ENCODE measurements at places on chromosomes 6 and 20.

- no peak for DNase-seq
These were observed 200.1 kb downstream of the PREX1 start for GRCh38 chr20:48627737-48628128.

DNA sequence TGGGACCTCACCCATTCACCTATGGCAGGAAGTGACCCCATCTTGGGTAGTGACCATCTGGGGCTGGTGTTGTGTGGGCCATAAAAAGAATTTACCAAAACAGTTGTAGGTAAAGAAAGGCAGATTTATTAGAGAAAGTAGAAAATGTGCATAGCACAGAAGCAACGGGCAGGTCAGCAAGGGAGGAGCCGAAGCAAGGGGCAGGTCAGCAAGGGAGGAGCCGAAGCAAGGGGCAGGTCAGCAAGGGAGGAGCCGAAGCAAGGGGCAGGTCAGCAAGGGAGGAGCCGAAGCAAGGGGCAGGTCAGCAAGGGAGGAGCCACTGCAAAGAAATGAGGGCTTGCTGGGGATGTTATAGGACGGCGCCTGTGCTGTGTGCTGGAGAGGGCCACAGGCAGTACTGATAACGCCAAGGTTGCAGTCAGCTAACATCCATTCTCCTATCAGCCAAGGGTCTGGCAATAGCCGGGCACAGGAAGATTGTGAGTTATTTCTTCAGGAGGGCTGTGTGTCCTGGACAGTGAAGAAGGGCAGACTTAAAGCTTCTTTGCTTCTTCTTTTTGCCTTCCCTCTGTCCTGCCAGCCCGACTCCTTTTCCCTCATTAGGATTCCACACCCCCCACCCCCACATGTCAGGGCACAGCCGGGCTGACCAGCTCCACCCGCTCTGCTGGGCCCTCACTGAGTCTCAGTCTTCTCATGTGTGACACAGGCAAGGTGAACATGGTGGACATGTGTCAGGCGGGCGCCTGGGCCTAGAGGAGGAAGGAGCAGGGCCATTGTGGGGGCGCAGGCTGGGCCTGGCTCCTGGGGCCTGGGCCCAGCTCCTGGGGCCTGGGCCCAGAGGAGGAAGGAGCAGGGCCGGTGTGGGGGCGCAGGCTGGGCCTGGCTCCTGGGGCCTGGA is 31.6 kb upstream of the CHRNA4 start:
- no peak for DNase-seq

DNA sequence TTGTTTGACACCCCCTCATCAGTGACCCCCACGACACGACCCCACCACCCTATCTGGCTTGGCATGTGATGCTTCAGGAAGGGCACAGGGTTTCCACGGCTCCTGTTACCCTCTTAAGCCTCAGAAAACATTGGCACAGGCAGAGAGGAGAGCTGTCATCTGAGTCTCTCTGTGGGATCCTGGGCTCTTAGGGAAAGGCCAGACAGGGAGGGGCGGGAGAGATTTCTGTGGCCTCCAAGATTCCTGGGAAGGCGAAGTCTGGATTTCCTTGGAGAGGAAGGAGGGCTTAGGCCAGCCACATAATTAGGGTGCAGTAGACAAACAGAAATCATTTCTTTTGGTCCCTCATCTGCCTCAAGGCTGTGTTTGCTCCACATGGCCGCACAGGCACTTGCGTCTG is 191.6 kb upstream of the SNX9 start:
- no peak for DNase-seq

DNA sequence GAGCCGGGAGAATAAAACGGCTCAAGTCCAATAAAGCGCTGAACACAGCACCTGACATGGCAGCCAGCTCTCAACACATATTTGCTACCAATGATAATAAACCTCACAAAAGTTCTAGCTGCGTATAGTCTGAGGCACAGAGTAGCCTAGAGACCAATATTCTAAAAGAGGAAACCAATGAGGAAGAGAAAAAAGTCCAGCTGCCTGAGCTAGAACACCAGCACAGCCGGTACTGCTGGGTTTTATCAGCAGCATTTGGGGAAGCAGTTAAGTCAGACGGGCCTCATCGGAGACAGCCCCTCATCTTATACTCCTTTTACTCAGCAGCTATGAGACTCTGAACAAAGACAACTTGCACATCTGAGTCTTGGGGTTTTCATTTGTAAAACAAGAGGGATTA is 2.4 kb upstream of the RTF2 start:
- no peak for DNase-seq

GRCh38 chr6:144262470-144263369 is 22.4 kb upstream of the UTRN start:
- DNase-seq, result no peak

GRCh38 chr6:19759117-19759880 is 77.9 kb upstream of the ID4 start:
- DNase-seq, result no peak

GRCh38 chr20:48695738-48696137 is 132.1 kb downstream of the PREX1 start:
- DNase-seq, result no peak

DNA sequence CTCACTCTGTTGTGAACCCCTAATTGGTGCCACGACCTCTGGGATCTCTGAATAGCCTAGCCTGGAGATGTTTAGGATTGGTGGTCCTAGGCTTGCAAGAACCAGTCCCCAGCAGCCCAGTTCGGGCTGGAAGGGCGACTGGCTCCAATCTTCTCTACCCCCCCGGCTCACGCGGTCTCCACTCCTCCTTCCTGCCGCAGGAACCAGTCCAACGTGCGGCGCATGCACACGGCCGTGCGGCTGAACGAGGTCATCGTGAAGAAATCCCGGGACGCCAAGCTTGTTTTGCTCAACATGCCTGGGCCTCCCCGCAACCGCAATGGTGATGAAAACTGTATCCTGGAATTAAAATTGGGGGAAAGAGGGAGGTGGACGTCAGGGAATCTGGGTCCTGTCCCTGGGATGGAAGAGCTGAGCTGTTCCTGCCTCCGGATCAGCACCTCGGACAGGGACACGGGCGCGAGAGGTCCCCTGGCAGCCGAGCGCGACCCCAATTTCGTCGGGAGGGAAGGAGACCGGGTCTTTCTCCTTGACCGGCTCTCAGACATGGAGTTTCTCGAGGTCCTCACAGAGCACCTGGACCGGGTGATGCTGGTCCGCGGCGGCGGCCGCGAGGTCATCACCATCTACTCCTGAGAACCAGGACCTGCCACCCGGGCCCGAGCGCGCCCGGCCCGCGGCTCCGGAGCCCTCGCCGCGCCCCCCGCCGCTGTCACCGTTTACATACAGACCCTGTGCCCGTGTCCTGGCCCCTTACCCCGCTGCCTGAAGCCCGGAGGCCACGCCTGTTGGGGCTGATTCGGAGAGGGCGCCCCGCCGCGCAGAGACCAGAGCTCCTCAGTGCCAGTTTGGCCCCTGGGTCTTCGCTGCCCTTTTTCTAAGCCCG is 28.2 kb downstream of the SLC12A5 start:
- no peak for DNase-seq

GRCh38 chr6:106003268-106003987 is 82.7 kb upstream of the PRDM1 start:
- no peak for DNase-seq

- DNase-seq, result no peak
These were observed 46.3 kb upstream of the NCOA3 start for GRCh38 chr20:47455133-47456040.

GRCh38 chr6:1024587-1024986 is 287.3 kb upstream of the FOXQ1 start:
- DNase-seq, result no peak

DNA sequence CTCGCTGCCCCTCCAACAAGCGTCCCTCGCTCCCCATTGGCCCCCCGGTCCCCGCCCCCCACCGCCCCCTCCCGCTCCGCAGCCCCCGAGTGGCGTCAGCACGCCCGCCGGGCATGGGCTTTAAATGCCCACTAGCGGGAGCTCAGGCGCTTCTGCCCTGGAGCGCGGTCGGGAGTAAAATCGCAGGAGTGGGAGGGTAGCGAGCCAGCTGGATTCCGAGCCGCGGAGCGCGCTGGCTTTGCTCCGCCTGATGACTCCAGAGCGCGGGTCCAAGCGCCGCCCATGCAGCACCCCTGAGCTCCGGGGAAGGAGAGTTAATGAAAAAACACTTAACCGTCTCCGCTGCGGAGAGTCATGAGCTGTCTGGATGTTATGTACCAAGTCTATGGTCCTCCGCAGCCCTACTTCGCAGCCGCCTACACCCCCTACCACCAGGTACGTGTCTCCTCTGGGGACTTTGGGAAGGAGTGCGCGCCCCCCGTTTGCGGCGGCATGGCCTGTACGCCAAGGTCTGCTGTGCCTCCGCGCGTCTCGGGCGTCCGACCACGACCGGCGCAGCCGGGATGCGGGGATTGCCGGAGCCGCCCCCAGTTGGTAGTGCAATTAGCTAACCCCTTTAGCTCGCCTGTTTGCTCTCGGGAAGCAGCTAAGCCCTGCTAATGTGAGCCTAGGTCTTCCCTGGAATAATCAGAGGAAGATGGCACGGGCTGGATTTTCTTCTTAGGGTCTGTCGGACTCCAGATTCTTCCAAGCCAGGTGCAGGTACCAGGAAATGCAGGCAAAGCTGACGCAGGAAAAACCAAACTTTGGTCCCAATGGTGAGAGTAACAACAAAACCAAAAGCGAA is at the start of gene VGLL2:
VGLL2 (plus strand) TSS at position 149 of the 847 bp plus-strand sequence; CDS start at position 355, 206 bp downstream.
- no peak for DNase-seq

DNA sequence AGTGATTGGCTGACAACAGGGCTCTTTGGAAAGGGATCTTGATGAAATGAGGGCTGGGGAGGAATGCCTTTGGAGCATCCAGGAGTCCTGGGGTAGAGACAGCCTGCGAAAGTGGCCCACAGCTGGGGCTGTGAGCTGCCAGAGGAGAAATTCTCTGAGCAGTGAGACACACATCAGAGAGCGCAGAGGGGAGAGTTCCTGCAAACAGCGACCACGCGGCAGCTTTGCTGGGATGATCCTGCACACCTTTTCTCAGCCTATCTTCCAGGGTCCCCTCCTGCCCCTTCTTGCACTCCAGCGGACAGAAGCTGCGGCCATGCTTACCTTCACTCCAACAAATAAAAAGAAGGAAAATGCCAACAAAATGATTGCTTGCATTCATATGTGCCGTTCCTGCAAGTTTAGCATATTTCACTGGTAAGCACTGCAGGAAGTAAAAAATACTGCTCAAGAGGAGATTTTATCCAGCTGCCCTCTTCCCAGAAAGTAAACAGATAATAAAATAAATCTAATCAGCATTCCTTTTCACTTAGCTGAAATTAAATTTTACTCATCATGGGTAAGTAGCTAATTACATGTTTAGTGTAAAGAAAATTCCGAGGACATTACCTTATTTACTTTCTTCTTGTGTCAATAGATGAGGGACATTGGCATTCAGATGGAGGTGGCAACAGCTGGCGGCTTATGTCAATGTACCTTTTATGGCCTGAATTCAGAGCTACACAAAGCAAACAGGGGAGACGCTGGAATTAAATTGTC is 339.9 kb upstream of the ARID1B start:
- no peak for DNase-seq

DNA sequence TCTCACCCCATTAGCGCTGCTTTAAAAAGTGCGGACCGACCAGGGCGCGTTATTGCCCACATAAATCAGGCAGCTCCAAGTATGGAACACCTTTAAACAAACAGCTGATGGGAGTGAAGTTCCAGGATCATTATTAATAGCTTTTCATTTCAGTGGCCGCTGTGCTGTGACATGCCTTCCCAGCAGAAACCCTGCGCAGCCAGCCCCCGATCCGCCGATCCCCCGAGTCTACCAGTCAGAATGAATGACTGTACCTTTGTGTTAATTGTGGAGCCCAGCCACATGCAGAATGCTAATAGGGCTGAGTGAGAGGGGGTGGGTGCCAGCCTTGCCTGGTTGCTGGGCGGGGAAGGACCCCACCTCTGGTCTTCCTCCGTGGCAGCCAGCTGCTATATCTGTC is 21.9 kb downstream of the CDH22 start:
- DNase-seq, result no peak

DNA sequence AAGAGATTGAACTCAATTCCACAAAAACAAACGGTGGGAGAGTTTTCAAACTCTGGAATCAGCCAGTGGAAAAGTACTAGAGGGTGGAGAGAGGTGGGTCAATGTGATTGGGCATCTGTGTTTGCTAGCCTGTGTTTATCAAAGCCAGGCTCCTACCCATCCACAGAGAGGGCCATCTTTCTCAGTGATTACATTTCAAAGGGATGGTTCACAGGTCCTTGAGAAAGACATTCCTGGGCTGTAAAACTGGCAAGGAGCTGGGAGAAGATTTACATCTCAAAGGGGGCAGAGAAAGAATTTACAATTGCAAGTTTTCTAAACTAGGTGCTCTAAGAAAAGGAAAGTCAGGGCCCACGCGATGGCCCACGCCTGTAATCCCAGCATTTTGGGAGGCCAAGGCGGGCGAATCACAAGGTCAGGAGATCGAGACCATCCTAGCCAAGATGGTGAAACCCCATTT is 146.8 kb upstream of the UST start:
- DNase-seq, result no peak

- no peak for DNase-seq
These were observed 1.2 kb upstream of the MYCT1 start for GRCh38 chr6:152696522-152696921.

GRCh38 chr6:1230689-1231605 is 81.0 kb upstream of the FOXQ1 start:
- no peak for DNase-seq

DNA sequence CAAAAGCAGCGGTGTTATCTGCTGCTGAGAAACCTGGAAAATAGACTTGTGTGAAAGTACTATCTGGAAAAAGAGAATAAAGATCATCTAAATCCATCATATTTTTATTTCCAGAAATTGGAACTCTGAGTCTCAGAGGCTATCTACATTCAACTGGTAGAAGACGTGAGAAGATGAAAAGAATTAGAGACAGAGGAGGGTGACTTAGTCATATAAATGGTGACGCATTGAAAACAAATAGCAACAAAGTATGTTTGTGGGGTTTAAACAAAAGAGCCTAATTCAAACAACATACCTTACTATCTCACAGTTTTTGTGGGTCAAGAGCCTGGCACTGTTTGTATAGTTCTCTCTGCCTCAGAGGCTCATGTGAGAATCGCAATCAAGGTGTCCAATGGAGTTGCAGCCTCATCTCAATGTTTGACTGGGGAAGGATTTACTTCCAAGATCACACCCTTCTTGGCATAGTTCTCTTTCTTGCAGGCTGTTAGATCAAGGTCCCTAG is 757.1 kb upstream of the SLC35B3 start:
- DNase-seq, result no peak

DNA sequence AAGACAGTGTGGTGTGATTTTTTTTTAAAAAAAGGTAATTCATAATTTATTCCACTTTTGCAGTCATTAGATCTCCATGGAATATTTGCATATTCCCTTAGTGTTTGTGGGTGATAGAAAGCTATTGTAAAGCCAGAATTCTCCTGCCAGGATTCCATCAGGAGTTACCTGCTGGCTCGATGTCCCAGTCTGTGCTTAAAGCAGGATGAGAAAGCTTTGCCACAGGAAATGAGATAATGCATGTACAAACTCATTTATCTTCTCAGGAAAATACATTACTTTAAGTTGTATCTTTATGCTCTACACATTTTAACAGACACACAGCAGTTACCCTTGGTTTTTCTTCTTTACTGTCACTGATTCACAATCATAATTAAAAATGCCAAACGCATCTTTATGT is 553.0 kb downstream of the CD109 start:
- DNase-seq, result no peak

- DNase-seq, result no peak
These were observed 60.3 kb downstream of the RNF217 start for GRCh38 chr6:125022391-125022989.
